ENCODE measurements at places on chromosomes 7 and 10. TPM values are rescaled to one million over a fixed set of nuclear protein-coding genes. Genes with fewer than 3 reads are reported as not detected.

- H3K4me3 ChIP-seq, result no peak overlapping the region
- no peaks in the 10 kb centered on the region for H3K27me3 ChIP-seq
- H3K27ac ChIP-seq, result no peak overlapping the region
- no peaks in the 10 kb centered on the region for H3K4me1 ChIP-seq
- H3K36me3 ChIP-seq, result no peaks in the 10 kb centered on the region
- no peak for DNase-seq
These were observed 39.2 kb downstream of the GBF1 start for GRCh38 chr10:102284531-102284930.

DNA sequence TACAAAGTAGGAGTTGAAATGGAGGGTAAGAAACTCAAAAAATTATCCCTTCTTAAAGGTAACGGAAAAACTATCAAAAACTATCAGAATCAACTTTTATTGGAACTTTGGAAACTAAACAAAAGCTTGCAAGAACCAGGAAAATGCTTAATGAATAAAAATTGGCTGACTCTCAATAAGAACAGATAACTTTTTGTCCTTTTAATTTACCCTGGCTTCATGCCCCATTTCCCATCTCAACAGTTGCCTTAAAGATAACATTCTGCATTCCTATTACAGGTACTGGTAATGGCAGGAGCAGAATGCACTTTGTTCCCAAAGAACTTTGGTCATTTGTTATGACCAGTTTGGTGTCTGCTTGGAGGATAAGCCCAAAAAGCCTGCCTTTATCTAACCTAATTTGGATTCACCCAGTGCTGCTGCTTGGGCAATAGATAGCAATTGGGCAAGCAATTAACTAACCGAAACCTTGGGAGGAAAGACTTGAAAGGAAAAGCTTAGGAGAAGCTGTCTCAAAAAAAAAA is 17.8 kb downstream of the CH25H start:
- no peak overlapping the region for H3K27ac ChIP-seq
- H3K36me3 ChIP-seq, result no peaks in the 10 kb centered on the region
- H3K4me1 ChIP-seq, result no peaks in the 10 kb centered on the region
- H3K27me3 ChIP-seq, result no peaks in the 10 kb centered on the region

- no peaks in the 10 kb centered on the region for H3K4me1 ChIP-seq
- H3K27ac ChIP-seq, result no peak overlapping the region
- H3K36me3 ChIP-seq, result no peaks in the 10 kb centered on the region
- H3K4me3 ChIP-seq, result no peak overlapping the region
- no peaks in the 10 kb centered on the region for H3K27me3 ChIP-seq
These were observed 33.5 kb upstream of the PRSS37 start for GRCh38 chr7:141874787-141875186.

DNA sequence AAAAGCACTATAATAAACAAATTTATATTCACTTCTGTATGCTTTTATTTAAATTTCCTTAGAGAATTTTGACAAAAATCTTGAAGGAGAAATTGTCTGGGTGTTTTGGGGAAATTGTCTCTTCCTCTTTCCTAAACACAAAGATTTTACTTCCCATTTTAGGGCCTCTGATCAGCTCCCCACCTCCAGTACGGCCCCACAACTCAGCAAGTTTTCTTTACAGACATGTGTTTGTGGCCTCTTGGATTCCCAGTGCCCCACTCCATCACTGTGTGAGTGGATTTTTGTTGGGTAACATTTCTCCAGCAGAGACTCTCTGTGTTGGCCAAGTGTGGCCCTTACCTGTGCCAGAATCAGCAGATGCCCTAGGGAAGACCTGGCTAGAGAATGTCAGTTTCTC is 182.8 kb upstream of the CDC14C start:
- no peak for DNase-seq
- no peaks in the 10 kb centered on the region for H3K27me3 ChIP-seq
- no peak overlapping the region for H3K4me3 ChIP-seq
- no peaks in the 10 kb centered on the region for H3K36me3 ChIP-seq
- no peaks in the 10 kb centered on the region for H3K4me1 ChIP-seq

CNPY1 gene
- total RNA-seq, result not detected

GRCh38 chr7:29900745-29901144 is 88.9 kb downstream of the SCRN1 start:
- DNase-seq, result no peak
- no peaks in the 10 kb centered on the region for H3K36me3 ChIP-seq
- H3K27ac ChIP-seq, result no peak overlapping the region

PLCE1 gene
- total RNA-seq, result 0.74 TPM

Measured in right lobe of liver (tissue), 6 donors.